Stimulated activated CD8-positive, alpha-beta memory T cell treated with anti-CD3 and anti-CD28 coated beads, Interleukin-2, amount 100 ng/mL, for 48 hours (primary cell): ENCODE measurements at places on chromosomes 1 and 21.

- DNase-seq, result no peak
Measured at GRCh38 chr21:32035617-32036016, 162.8 kb downstream of the HUNK start.

DNA sequence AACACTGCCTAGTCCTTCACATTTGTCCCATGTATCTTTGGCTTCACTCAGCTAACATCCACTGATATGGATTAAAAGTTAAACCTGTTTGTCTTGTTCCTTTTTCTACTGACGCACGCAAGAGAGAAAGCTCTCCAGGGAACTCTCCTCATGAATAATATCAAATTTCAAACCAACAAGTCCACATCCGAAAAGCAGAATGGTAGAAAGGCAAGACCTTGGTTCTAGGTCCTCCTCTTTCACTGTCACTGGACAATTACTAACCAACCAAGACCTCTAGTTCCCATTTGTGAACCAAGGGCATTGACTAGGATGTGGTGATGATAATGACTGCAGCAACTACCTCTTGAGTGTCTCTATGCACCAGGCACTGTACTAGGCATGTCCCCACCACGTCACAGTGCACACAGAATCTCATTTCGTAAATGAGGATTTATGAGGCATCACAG, 8.4 kb downstream of the PLPP3 start:
- DNase-seq, result no peak

- no peak for DNase-seq
Measured at GRCh38 chr1:93221913-93222312, 41.4 kb downstream of the CCDC18 start.

- no peak for DNase-seq
Measured at GRCh38 chr1:200115532-200115931, 88.0 kb downstream of the NR5A2 start.

DNA sequence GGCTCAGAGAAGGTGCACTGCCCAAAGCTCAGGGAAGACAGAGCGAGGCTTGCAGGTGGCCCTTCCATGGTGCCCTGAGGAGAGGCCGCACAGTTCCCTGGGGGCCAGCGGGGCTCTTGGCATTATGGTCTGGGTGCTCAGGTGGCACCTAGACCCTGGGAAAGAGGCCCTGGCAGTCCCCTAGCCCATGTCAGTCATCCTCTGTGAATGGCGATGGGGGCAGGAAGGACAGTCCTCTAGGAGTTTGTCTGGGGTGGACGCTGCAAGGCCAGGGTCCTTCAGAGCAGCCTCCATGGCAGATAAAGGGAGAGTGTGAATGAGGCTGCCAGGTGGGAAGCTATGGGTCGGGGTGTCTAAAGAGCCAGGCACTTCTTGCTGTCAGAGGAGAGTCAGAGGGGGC, 345.9 kb upstream of the VAMP3 start:
- DNase-seq, result no peak

GRCh38 chr1:55579332-55580001, 364.3 kb upstream of the USP24 start:
- DNase-seq, result no peak
